ENCODE measurements at places on chromosomes 6 and 20. TPM values are rescaled to one million over a fixed set of nuclear protein-coding genes. Genes with fewer than 3 reads are reported as not detected.

The SYNCRIP gene
- 120 TPM for total RNA-seq

The PDYN gene
- not detected for total RNA-seq

The FGD2 gene
- total RNA-seq: 0.08 TPM

The CDK5RAP1 gene
- 32.6 TPM for total RNA-seq

The BMP2 gene
- total RNA-seq: 0.29 TPM

The RPS21 gene
- total RNA-seq: 2,993 TPM

The PLCB4 gene
- 19.5 TPM for total RNA-seq

The GPR6 gene
- total RNA-seq: not detected

The DNAH8 gene
- not detected for total RNA-seq

The SMOC2 gene
- total RNA-seq: not detected

The SPATA25 gene
- 0.53 TPM for total RNA-seq

The COL21A1 gene
- total RNA-seq: 0.50 TPM

The KCNK17 gene
- total RNA-seq: not detected

The CST2 gene
- 0.27 TPM for total RNA-seq

The PDE10A gene
- 28.6 TPM for total RNA-seq

The FOXS1 gene
- 0.17 TPM for total RNA-seq

The PRSS35 gene
- not detected for total RNA-seq

The GNL1 gene
- 33.2 TPM for total RNA-seq

The RAET1G gene
- total RNA-seq: 6.8 TPM

The OR5V1 gene
- not detected for total RNA-seq

The CRIP3 gene
- 0.51 TPM for total RNA-seq

The BAG2 gene
- 6.9 TPM for total RNA-seq

The CCN6 gene
- not detected for total RNA-seq

The TFAP2D gene
- total RNA-seq: not detected

The CTAGE9 gene
- not detected for total RNA-seq

The MUCL3 gene
- 0.20 TPM for total RNA-seq

The BPIFB4 gene
- total RNA-seq: not detected

The EPB41L1 gene
- 77.5 TPM for total RNA-seq

The SALL4 gene
- total RNA-seq: 1.6 TPM

The FOXP4 gene
- 22.0 TPM for total RNA-seq

The FRK gene
- 1.3 TPM for total RNA-seq

The FOXF2 gene
- 23.1 TPM for total RNA-seq

The RBBP8NL gene
- 0.52 TPM for total RNA-seq

The PKHD1 gene
- total RNA-seq: not detected

The HLA-DRA gene
- not detected for total RNA-seq

The TAGAP gene
- total RNA-seq: not detected

The FAM162B gene
- not detected for total RNA-seq

The UBR2 gene
- 6.9 TPM for total RNA-seq

The CLPSL1 gene
- total RNA-seq: not detected

The APOM gene
- 3.7 TPM for total RNA-seq

The GCNT2 gene
- total RNA-seq: 4.9 TPM

The KCTD20 gene
- 15.9 TPM for total RNA-seq

The SNAP91 gene
- total RNA-seq: 0.07 TPM

The NKX2-2 gene
- not detected for total RNA-seq

The EYA2 gene
- 2.5 TPM for total RNA-seq

The C20orf204 gene
- 0.15 TPM for total RNA-seq

The PGC gene
- total RNA-seq: not detected

The HLA-C gene
- 57.1 TPM for total RNA-seq

The PBOV1 gene
- not detected for total RNA-seq

The LY86 gene
- not detected for total RNA-seq

The DEFB115 gene
- total RNA-seq: not detected

The LPA gene
- 0.07 TPM for total RNA-seq

The JPH2 gene
- total RNA-seq: 4.9 TPM

The HUS1B gene
- 0.31 TPM for total RNA-seq

The PCK1 gene
- total RNA-seq: 0.13 TPM

The LHFPL5 gene
- total RNA-seq: 0.12 TPM

The DOK5 gene
- not detected for total RNA-seq

The TINAG gene
- not detected for total RNA-seq
